ENCODE measurements at places on chromosomes 7 and 10.

GRCh38 chr7:85023066-85023712 lies 163.7 kb downstream of the SEMA3D start:
- no peak for DNase-seq

DNA sequence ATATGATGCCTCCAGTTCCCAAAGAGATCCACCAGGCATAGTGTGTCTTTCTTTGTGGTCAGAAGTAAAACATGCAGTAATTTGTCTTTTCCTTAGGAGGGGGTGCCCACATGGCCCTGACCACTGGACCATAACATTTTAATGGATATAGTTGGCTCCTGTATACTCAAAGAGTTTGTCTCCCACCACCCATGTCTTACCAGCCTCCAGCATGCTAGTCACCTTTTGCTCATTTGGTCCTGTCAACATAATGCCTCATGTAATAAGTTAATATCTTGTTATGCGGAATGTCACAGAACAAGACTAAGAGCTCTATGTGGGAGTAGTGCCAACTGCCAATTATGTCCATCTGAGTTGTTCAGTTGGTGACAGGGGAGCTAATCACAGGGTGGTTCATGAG lies 83.4 kb upstream of the IFRD1 start:
- no peak for DNase-seq

DNA sequence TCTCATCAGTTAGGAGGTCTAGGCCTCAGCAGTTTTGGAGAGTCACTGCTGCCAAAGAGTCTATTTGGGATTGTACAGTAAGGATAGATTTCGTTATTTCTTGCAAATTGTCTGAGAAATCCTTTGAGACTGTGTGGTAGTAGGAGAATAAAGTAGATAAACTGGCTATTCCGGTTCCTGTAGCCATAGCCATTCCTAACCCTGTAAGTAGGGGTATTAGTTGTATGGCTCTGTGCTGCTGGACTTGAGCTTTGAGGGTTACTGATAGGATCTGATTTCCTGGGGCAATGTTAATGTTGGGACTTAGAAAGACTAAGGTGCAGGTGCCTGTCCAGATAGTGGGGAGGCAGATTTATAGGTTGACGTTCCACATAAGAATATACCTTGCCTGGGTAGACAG lies 36.1 kb upstream of the ZNF138 start:
- DNase-seq, result no peak

- DNase-seq, result no peak
Observed at GRCh38 chr7:132404261-132404660, 172.0 kb downstream of the PLXNA4 start.

- DNase-seq, result no peak
Observed at GRCh38 chr7:106287786-106288185, 3.0 kb upstream of the NAMPT start.

DNA sequence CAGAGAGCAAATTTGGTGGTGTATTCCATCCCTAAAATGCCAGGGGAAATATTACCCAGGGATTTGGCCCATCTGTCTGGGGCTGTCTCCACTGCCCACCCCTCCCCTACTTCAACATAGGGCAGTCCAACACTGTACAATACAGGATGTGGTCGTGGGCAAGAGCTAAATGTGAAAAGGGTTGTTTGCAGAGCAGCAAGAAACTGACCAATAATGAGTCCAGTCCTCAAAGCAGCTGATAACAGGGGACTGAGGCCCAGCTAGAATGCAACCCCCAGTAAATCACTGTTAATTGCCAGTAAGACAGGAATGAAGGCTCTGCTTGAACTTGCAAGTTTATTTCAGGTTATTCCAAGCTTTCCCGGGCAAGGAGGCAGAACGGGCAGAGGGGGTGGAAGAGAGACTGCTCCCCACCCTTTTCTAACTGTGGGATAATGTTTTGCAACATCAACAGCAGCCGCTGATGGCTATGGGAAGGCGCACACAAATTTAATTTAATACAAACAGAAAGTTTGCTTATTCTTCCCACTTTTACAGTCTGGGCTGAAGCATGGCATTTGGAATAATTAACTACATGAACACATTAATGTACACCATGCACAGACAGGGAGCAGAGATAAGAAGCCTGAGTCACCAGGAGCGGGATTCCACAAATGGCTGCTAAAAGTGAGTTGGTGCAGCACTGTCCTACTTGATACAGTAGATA lies 36.8 kb downstream of the AFAP1L2 start:
- DNase-seq, result no peak

GRCh38 chr7:149624006-149624405 lies 126.4 kb upstream of the ZNF746 start:
- DNase-seq, result no peak

All from stimulated activated CD8-positive, alpha-beta memory T cell treated with anti-CD3 and anti-CD28 coated beads, Interleukin-15, amount 100 ng/mL, for 24 hours (primary cell).